CD4-positive, CD25-positive, alpha-beta regulatory T cell (primary cell): ENCODE measurements at places on chromosomes 5 and 9.

DNA sequence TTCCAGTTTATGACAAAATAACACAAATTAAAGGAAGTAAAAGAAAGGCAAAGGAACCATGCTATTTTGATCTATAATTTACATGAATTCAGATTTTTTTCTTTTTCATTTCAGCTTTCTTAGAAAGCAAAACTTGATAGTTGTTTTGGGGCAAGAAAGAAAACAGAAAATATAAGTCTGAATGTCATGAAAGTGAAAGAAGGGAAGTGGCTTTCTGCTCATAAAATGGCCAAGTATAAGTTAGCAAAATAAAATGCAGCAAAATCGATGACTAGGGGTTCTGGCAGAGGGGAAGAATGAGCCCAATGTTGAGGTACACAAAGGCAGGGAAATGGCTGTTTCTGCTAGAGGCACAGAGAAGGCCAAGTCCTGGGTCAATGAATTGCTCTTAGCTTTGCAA, 3.0 kb upstream of the IFNW1 start:
- no peak for DNase-seq

DNA sequence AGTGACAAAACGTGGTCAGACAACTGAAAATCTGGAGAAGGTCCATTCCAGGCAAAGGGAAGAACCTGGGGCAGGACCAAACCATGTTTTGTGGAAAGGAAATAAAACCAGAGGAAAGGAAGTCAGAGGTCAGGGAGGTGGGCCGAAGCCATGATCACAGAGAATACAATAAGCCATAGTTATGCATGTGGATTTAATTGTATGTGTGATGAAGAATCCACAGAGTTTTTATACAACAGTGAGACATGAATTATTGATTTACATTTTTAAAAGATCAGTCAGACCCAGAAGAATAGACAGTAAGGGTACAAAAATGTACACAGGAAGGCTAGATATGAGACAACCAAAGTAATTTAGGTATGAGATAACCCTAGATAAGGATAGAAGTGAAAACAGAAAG, 20.8 kb downstream of the TTC33 start:
- no peak for DNase-seq

DNA sequence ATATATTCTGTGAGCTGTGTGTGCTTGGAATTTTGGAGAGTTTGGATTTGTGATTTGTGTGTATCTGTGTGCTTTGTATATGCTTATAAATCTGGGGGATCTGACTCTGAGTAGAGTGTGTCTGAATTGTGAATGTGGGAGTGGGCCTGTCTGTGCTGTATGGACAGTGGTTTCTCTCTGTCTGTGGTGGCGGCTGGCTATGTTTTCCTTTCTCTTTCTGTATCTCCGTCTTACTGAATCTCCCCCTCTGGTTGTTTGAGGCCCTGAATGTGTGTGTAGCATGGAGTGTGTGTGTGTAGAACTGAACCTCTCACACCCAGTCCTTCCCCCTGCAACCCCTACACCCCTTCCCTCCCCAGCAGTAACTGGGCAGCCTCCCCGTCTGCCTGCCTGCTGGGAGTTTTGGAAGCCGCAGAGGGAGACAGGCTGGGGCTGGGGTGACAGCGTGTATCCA, 4.7 kb downstream of the CXXC5 start:
- no peak for DNase-seq

DNA sequence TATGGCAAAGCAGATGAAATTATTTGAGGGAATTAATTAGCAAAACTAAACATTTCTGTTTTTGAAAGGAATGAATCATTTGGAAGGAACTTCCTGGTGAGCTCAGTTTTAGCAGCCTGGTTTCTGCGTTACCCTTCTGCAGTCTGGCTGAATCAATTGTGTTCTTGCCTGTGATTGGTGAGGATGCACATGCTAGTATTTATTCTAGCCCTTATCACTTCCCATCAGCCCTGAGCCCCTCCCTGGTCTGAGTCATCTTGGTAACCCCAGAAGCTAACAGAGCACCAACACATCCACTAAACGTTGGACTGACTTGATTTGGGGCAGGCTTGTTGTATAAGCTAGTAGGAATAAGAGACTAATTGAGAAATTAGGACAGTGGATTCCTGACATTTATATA, 6.6 kb downstream of the TJP2 start:
- DNase-seq = peak; percentile 28
